ENCODE measurements at places on chromosomes 16 and 17. TPM values are rescaled to one million over a fixed set of nuclear protein-coding genes. Genes with fewer than 3 reads are reported as not detected.
A peak's percentile ranks its signal among the peaks of the same experiment; 100 is the strongest.

- no peaks in the 10 kb centered on the region for H3K36me3 ChIP-seq
- H3K27me3 ChIP-seq: no peaks in the 10 kb centered on the region
- H3K27ac ChIP-seq: no peak overlapping the region
- no peak overlapping the region for H3K4me3 ChIP-seq
Measured at GRCh38 chr16:72829846-72830775, 217.8 kb downstream of the ZFHX3 start.

DNA sequence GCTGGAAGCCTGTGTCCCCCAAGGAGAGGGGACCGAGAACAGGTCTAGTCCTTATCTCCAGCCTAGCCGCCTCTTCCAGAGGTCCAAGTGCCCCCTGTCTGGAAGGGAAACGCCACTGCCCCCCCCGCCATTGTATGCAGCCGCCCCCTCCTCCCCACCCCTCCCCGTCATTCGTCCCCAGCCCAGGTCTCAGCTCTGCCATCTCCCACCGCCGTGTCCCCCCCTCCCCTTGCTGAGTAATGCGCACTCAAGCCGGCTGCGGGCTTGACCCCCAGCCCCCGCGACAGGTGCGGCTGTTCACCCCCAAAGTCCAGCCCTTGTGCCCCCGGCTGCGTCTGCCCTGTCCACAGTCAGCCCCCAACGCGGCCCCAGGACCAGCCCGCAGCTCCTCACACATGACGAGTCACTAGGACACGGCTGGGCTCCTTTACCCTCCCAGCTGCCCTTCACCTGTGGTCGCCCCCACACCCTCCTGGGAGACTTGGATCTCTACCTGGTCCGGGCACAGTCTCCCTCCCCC, 622 bp downstream of the GPRC5B start:
- no peak for DNase-seq
- H3K4me3 ChIP-seq: peak overlapping the region; percentile 26
- peaks cover 18% of the 10 kb centered on the region for H3K4me1 ChIP-seq
- peaks cover 42% of the 10 kb centered on the region for H3K27me3 ChIP-seq

DNA sequence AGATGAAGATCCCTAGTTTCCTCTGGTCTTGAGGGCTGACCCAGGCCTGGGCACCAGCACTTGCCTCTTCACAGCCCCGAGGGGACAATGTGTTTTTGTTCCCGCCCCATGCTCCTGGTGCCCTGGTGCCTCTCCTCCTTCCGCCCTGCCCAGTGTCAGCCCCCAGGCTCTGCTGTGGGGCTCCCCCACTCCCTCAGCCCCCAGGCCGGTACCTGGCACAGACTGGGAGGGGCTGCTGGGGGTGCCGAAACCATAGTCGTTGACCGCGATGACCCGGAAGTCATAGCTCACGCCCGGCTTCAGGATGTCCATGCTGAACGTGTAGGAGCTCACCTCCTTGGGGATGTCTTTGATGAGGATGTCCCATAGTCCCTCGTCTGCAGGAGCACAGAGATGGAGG, 40.5 kb upstream of the CDC42EP4 start:
- no peak overlapping the region for H3K4me3 ChIP-seq
- no peaks in the 10 kb centered on the region for H3K36me3 ChIP-seq
- no peaks in the 10 kb centered on the region for H3K4me1 ChIP-seq
- DNase-seq: no peak
- no peaks in the 10 kb centered on the region for H3K27me3 ChIP-seq

DNA sequence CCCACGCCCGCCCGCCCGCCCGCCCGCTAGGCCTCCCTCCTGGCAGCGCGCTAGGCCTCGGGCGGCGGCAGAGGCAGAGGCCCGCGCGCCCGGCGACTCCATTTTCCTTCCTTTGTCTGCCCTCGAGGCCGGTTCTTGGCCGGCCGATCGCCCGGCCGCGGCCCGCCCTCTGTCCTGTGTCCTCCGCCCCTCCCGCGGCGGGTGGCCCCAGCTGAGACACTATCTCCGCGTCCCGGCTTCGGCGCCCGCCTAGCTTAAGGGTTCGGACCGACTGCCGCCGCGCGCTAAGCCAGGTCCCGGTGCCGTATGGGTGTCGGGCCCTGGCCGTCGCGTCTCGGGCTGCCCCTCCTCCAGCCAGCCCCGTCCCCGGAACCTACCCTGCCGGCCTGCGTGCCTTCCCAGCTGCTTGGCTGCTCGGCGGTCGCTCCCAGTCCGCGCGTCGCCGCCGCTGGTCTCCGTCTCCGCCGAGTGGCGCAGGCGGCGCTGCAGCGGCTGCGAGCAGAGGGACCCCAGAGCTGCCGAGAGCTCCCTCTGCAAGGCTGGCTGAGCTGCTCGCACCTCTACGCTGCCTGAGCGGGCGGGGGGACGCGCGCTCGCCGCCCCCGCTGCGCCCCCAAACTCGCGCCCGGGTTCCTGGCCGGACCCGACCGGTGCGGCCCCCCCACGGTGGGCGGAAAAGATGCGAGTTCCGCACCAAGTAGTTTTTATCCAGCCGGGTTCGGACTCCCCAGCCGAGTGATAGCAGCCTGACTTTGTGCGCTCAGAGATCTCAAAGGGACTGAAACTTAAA, 787 bp downstream of the CTCF start:
- peak overlapping the region; percentile 84 for H3K4me3 ChIP-seq
- H3K36me3 ChIP-seq: peaks cover 8% of the 10 kb centered on the region
- peaks cover 40% of the 10 kb centered on the region for H3K4me1 ChIP-seq
- no peaks in the 10 kb centered on the region for H3K27me3 ChIP-seq
- peak; percentile 74 for DNase-seq

- DNase-seq: no peak
- no peaks in the 10 kb centered on the region for H3K36me3 ChIP-seq
- H3K27ac ChIP-seq: no peak overlapping the region
- H3K4me3 ChIP-seq: no peak overlapping the region
- peaks cover 10% of the 10 kb centered on the region for H3K27me3 ChIP-seq
Measured at GRCh38 chr17:57186226-57187019, 69.9 kb upstream of the MSI2 start.

GRCh38 chr17:35011671-35012216, 31.4 kb downstream of the LIG3 start:
- H3K27me3 ChIP-seq: no peaks in the 10 kb centered on the region
- peaks cover 58% of the 10 kb centered on the region for H3K36me3 ChIP-seq
- no peak overlapping the region for H3K4me3 ChIP-seq
- peak overlapping the region; percentile 6 for H3K27ac ChIP-seq

GRCh38 chr16:69523566-69524305, 42.0 kb upstream of the NFAT5 start:
- H3K4me1 ChIP-seq: peaks cover 28% of the 10 kb centered on the region
- no peak for DNase-seq
- H3K27me3 ChIP-seq: no peaks in the 10 kb centered on the region
- no peak overlapping the region for H3K27ac ChIP-seq
- H3K36me3 ChIP-seq: peaks cover 5% of the 10 kb centered on the region

DNA sequence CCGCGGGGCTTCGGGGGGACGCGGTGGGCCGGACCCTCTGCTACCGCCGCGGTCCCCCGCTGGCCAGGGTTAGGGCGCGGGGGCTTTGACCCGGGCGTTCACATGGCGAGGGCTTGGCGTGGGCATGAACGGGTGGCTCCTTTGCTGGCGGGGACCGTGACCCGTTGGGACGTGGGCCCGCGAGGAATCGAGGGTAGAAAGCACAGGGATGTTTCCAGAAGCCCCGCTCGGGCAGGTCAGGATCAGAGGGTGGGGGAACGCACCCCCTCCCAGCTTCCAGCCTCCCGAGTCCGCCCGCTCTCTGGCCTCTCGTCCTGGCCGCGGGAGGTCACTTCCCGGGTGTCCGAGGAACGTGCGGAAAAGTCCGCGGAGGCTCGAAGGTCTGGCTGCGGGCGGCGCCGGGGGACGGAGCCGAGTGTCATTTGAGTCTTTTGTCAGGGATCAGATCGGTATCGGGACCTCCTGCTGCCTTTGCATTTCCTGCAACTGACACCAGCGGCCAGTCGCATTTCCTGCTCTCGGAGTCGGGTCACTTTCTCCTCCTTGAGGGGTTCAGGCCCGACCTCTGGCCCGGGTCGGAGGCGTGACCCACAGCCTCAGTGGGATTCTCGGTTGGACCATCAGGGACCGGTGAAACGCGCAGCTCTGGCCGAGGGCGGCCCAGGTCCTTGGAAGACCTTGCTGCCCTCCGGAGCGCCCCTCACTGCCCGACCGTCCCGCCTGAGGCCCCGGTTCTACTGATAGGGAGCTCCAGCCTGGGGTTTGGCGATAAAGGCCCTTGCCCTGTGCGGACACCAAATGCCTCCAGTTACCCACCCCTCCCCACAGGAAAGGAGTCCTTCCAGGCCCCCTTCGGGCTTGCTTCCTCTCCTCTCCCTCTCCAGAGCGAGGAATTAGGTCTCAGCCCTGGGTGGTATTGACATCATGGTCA, 702 bp upstream of the WNT3 start:
- peak overlapping the region; percentile 33 for H3K4me3 ChIP-seq
- H3K4me1 ChIP-seq: peaks cover 7% of the 10 kb centered on the region
- peak; percentile 53 for DNase-seq
- peaks cover 78% of the 10 kb centered on the region for H3K27me3 ChIP-seq
- no peaks in the 10 kb centered on the region for H3K36me3 ChIP-seq

DNA sequence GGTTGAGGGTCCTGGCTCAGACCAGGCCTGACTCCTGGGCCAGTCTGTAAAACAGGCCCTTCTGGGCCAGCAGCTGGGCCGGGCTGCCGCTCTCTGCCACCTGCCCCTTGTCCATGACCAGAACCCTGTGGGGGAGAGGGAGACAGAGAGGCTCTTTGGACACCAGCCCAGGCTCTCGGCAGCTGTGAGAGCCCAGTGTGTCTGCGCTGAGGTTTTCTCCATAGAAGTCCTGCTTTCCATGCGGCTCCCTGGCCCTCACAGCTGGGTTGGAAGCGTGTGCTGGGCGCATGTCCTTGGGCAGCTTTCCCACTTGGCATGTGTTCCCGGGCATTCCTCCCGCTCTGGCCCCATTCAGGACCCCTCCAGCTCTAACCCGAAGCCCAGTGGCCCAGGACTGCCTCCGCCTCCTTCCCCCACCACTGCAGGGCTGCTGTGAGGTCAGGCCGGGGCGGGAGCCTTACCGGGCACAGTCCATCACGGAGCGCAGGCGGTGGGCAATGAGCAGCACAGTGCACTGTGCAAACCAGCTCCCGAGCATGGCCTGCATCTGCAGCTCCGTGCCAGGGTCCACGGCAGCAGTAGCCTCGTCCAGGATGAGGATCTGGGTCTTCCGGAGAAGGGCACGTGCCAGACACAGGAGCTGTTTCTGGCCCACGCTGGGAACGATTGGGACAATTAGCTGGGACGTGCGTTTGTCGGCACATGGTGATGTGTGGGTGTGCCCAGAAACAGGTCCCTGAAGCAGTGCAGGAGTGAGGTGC, 73.0 kb downstream of the ABCC6 start:
- H3K4me3 ChIP-seq: no peak overlapping the region
- no peaks in the 10 kb centered on the region for H3K4me1 ChIP-seq
- H3K36me3 ChIP-seq: peaks cover 2% of the 10 kb centered on the region
- H3K27me3 ChIP-seq: no peaks in the 10 kb centered on the region
- no peak overlapping the region for H3K27ac ChIP-seq

- DNase-seq: peak; percentile 78
- H3K4me1 ChIP-seq: peaks cover 95% of the 10 kb centered on the region
Measured at GRCh38 chr16:89363621-89364393, 126.6 kb downstream of the ANKRD11 start.

DNA sequence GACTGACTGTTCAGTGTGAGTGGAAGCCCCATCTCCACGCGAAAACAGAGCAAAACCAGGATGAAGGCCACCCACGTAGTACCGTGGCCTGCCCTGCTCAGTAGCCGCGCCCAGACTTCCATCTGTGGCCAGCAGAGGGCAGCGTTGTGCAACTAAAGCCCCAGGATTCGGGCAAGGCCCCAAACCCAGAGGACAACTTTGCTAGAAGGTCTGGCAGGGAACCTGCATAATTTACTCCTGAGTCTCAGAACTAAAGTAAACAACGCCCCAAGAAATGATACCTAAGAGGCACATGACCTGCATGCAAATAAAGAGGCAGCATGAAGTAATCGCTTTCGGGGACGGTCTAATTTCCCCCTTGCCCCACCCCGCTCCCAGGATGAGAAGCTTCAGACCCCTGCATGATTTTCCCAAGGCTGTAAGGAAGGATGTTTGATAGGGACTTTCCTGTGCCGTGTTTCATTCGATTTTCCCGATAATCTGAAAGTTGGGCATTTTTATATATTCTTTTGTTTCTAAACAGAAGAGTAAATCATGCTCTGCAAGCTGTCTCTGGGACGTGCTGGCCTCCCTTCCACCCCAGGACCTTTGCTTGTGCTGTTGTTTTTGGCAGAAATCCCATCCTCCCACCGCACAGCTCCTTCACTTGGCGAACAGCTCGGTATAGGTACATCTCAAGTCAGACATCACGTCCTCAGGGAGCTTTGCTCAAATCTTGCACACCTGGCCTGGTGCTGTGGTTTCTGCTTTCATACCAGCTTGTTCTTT, 18.6 kb downstream of the HSBP1 start:
- peak; percentile 84 for DNase-seq
- peaks cover 5% of the 10 kb centered on the region for H3K4me1 ChIP-seq
- no peaks in the 10 kb centered on the region for H3K27me3 ChIP-seq

DNA sequence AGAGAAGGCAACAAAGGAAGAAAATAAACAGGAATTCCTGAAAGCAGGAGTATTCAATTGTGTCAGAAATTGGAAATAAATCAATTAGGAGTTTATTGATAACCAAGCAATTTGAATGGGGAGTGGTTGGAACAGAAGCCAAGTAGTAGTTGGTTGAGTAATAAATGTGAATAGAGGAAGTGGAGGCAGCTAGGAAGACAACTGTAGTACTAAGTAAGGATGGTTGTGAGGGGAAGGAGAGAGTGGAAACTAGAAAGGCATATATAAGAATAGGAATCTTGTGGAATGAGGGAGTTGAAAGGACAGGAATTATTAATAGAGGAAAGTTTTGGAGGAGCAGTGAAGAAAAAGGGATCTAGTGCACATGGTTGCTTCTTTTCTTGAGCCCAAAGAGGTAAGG, 34.4 kb downstream of the NFAT5 start:
- no peak overlapping the region for H3K4me3 ChIP-seq
- H3K27me3 ChIP-seq: no peaks in the 10 kb centered on the region
- no peak overlapping the region for H3K27ac ChIP-seq
- peaks cover 7% of the 10 kb centered on the region for H3K36me3 ChIP-seq
- no peak for DNase-seq

GRCh38 chr17:51398687-51399086, 138.3 kb downstream of the UTP18 start:
- no peak overlapping the region for H3K4me3 ChIP-seq
- H3K4me1 ChIP-seq: no peaks in the 10 kb centered on the region
- no peaks in the 10 kb centered on the region for H3K36me3 ChIP-seq

- H3K36me3 ChIP-seq: peaks cover 1% of the 10 kb centered on the region
- H3K4me3 ChIP-seq: no peak overlapping the region
- DNase-seq: no peak
- peaks cover 8% of the 10 kb centered on the region for H3K4me1 ChIP-seq
Measured at GRCh38 chr17:77115510-77115909, 25.3 kb upstream of the SEC14L1 start.

The CFAP97D1 gene
- total RNA-seq: not detected

The MRPL38 gene
- 139 TPM for total RNA-seq

The SPNS3 gene
- 39.1 TPM for total RNA-seq

The HSD11B2 gene
- not detected for total RNA-seq

Measured in activated CD8-positive, alpha-beta memory T cell treated with anti-CD3 and anti-CD28 coated beads, Interleukin-2, amount 10 ng/mL, durations not matched to agents 7 days and 5 days (primary cell).